ENCODE measurements at places on chromosomes 1 and 21.

DNA sequence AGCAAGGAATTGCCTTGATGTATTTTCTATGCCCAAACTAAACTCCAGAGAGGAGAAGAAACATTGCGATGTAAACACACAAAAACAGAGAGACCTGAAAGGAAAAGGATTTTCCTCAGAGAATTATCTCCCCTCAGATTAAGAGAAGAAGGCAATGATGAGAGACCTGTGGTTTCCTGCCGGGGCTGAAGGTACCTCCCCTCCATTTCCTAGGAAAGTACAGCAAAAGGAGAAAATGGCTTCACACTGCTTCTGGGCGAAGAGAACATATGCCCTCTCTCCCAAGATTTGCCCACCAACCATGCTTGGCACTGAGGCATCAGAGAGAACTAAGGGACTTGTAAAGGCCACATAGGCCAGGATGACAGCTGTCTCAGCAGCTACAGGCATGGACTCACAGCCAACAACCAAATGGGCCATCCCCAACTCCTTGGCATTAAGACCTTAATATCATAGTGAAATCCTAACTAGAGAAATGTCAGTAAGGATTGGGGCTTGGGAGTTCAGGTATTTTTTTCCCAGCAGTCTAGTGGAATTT lies 523.0 kb downstream of the PTPRC start:
- no peak for DNase-seq

DNA sequence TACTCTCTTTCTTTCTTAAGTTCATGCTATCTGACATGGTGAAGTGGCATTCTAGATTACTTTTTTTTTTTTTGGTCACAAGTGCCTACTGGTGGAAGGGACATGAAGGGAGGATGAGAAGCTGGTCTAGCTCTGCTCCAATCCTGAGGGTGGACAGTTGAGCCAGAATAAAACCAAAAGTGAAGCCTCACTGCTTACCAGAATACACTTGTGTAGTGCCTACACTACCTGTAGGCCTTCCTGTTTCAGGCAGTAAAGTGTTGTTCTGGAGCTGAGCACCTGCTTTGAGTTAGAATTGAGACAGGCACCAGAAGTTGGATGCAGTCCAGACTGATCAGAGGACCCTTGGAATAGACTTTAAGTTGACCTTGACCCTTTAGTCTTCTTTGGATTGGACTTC lies 40.4 kb upstream of the APOBEC4 start:
- no peak for DNase-seq

GRCh38 chr1:61968869-61969268 lies 225.8 kb upstream of the L1TD1 start:
- DNase-seq: no peak

- DNase-seq: no peak
These were observed 40.3 kb downstream of the CAPN9 start for GRCh38 chr1:230787471-230787870.

DNA sequence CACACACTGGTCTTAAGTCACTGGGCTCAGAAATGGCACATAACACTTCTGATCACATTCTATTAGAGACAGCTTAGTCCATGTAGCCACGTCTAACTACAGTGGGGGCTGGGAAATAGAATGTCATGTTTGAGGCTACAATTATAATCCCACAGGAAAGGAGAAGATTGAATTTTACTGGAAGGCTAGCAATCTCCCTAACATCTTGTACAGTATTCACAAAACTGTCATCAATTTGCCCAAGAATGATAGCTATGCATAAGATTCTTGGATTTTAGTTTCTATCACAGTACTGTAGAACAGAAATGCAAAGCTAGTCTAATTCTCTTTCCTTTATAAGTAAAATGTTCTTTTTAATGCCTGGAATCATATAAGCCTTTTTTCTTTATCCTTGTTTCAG lies 12.7 kb upstream of the ZMYM6 start:
- DNase-seq: no peak

- DNase-seq: no peak
These were observed 414.0 kb downstream of the PRDM2 start for GRCh38 chr1:14113841-14114567.

DNA sequence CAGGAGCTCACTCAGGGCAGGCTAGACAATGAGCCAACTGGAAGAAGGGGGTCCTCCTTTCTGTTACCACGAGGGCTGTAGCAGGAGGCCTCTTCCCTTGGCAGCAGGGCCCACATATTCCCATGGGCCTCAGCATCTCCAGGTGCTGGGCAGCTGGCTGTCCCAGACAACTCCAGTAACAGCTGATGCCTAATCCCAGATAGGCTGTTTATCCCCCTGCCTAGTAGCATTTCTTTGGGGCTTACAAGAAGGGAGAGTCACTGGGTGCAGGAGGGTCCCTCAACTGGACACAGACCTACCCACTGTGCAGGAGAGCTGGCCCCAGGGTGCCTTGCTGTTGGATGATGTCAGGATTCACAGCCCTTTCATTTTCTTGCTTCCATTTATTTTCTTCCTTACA lies 278.2 kb downstream of the DSCAM start:
- no peak for DNase-seq

DNA sequence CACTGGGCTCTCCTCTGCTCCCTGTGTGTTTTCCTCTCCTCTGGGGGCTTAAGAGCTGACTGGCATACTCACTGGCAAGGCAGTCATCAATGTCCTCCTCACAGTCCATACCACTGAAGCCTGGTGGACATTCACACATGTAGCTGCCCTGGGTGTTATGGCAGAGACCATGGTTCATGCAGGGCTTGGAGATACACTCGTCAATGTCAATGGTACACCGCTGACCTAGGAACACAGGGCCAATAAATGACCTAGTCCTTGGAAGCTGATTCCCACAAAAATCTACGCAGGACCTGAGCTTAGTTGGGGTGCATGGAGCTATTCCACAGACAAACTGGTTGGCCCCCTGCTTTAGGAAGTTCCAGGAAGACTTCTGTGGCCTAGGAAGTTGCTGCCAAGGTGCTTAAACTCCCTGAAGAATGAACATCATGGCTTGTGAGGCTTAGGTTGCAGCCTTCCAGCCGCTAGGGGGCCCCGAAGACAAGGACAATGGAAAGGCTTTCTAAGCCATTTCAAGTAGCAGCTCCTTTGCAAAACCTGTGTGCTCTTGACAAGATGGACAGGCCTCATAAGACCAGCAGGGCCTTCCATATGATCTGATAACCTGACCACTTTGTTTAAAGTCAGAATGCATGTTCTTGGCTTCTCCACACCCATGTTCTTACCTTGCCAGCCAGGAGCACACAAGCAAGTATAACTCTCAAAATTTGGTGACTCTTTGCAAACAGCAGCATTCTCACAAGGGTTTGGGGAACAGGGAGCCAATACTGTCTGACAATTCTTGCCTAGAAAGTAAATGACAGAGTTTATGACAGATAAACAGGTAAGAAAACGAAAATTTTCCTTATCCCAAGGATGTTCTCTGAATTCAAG lies 52.3 kb upstream of the ADAM30 start:
- peak; percentile 48 for DNase-seq

DNA sequence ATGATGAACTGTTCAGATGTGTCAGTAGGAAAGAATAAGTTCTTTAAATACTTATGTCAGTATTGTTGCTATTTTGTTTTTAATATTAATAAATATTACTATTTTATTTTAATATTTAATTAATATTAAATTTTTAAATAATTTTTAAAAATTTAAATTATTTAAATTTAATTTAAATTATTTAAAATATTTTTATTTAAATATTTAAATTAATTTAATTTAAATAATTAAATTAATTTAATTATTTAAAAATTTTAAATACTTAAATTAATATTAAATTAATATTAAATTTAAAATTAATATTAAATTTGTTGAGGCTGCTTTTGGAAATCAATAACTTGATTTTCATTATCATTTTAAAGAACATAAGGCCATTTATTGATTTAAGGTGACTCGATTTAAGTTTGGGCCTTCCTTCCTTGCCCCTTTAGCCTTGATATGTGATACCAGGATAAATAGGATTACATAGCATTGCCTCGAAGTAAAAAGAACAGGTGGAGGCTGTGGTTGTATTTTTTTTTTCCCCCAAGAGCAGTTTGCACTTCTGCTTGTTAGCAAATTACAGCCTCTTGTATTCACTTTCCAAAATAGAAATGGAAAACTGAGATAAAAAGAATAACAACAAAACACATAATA lies 915.2 kb downstream of the TTLL7 start:
- no peak for DNase-seq

DNA sequence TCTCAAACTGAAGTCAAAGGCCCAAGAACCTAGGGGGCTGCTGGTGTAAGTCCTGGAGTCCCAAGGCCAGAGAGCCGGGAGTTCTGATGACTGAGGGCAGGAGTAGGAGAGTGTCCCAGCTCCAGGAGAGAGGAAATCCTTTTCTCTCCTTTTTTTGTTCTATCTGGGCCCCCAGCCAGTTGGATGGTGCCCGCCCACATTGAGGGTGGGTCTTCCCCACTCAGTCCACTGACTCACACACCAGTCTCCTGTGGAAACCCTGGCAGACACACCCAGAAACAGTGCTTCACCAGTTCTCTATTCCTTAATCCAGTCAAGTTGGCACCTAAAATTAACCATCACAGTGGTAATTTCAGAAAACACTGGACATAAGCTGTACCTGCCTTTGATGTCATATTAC lies 12.7 kb upstream of the WDR26 start:
- DNase-seq: no peak

DNA sequence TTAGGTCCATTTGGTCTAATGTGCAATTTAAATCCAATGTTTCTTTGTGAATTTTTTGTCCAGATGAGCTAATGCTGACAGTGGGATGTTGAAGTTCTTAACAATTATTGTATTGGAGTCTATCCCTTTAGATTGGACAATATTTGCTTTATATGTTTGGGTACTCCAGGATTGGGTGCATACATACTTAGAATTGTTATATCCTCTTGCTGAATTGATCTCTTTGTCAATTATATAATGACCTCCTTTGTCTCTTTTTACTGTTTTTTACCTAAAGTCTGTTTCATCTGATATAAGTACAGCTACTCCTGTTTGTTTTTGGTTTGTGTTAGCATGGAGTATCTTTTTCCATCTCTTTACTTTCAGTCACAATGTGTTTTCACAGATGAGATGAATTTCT lies 22.2 kb downstream of the CD55 start:
- no peak for DNase-seq

GRCh38 chr21:42097860-42098454 lies 26.8 kb downstream of the UMODL1 start:
- DNase-seq: no peak

DNA sequence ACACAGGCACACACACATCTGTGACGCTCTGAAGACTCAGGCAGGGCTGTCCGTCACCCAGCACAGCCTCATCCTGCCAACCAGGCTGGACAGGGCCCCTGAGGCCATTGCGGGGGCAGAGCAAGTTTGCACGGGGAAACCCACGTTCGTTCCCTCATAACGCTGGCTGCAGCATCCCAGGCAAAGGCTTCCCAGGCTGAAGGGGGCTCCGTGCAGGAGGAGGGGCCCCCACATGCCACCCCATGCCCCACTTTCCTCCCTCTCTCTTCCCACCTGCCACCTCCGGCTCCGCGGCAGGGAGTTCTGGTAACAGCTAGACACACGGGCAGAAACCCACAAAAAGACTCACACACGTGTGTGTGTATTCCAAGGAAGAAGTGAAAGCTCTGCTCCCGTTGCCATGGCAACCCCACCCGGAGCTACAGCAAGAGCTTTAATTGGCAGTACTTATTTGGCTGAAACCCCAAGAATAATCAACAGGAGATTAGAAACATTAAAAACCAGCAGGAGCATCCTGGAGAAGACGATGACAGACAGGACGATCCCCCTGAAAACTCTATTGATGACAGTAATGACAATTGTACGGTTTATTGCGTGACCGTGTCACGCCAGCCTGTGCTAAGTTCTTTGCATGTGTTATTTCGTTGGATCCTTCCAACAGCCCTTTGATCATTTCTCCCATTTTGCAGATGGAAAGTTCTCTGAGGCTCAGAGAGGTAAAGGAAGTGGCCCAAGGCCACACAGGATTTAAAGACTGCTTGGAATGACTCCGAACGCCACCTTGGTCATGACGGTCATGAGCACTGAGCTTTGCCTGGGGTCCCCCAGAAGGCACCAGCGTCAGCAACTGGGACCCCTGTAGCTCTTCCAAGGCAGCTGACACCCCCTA lies 247.1 kb downstream of the NPHP4 start:
- no peak for DNase-seq

- DNase-seq: no peak
These were observed 13.1 kb downstream of the EVA1C start for GRCh38 chr21:32425628-32426027.

DNA sequence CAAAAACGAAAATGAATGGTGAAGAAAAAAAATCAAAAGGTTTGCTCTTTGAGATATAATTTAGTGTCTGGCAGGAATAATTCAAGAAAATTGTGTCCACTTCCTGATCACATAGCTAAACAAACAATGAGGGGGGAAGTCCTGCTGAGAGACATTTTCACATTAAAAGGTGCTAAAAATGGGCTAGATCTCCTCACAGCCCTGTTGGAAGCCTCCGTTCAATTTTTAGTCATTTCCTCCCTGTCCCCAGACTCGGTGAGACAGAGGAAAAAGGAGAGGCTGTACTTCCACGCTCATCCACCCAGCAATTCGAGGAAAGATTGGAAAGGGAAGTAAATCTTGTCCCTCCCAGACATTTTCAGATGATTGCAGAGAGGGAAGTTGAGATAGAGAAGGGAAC lies 103.7 kb downstream of the BARHL2 start:
- DNase-seq: no peak

- no peak for DNase-seq
These were observed 24.5 kb downstream of the HUNK start for GRCh38 chr21:31897311-31897710.

DNA sequence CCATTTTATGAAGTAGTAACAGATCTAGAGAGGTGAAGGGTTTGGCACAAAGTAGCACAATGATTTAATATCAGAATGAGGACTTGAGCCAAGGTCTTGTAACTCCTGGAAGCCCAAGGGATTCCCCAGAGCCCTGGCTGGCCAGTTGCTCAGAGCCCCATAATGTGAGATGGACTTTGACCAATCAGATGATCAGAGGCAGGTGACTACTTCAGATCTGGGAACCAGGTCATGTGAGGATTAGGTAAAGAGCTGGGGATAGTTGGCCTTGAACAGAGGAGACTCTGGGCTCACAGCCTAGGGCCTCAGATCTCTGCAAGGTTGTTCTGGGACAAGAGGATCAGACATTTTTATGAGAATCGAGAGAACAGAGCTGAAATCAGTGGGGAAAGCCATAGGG lies 18.9 kb downstream of the SHISAL2A start:
- no peak for DNase-seq

- no peak for DNase-seq
These were observed 18.4 kb upstream of the COL6A2 start for GRCh38 chr21:46079352-46080170.

- no peak for DNase-seq
These were observed 749 bp upstream of the LRIG2 start for GRCh38 chr1:113072141-113072756.

- no peak for DNase-seq
These were observed 143.6 kb downstream of the SLC45A1 start for GRCh38 chr1:8461351-8462110.

DNA sequence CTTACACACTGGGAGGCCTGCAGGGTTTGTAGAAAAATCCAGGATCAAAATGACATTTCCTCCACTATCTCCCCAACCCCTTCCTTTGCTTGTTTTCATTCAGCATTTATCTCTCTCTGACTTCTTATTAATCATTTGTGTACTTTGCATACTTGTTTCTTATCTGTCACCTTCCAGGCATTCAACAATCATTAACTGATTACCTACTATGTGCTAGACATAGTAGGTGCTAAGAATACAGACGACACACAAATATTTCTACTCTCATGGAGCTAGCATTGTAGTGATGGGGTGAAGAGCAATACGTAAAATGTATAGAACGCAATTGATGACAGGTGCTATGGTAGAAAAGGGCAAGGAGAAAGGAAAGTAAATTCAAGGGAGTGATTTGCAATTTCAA lies 20.9 kb downstream of the TRABD2B start:
- DNase-seq: no peak

- no peak for DNase-seq
These were observed 1.1 kb downstream of the TSPEAR start for GRCh38 chr21:44710294-44710665.

Data from effector CD4-positive, alpha-beta T cell (primary cell).